Mucosa of gallbladder (tissue), 1 donor: ENCODE measurements at places on chromosomes 4 and X. TPM values are rescaled to one million over a fixed set of nuclear protein-coding genes. Genes with fewer than 3 reads are reported as not detected.

KLHL13 gene
- 22.6 TPM for total RNA-seq

CXCL3 gene
- total RNA-seq, result 0.52 TPM

PLK4 gene
- 2.3 TPM for total RNA-seq

MFAP3L gene
- 4.5 TPM for total RNA-seq

CLCN4 gene
- 8.0 TPM for total RNA-seq

CLCN3 gene
- 95.8 TPM for total RNA-seq

REPS2 gene
- 17.9 TPM for total RNA-seq

RRH gene
- total RNA-seq, result 0.23 TPM

DNA sequence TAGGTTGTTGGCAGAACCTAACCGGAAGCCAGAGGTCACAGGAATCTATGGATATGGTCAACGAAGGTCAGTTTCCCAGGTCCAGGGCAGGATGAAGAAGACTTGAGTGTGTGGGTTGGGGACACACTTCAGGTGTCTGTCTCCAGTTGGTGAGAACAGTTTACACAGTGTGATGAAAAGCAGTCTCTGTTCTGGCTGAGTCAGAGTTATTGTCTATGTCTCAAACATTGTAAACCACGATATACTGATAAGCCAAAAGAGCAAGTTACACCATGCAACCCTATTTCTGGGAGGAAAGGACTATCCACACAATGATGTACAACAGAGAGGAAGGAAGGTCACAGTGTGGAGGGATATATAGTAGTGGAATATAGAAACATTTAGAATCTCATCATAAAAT is 187.1 kb upstream of the C1QTNF7 start:
- no peak for DNase-seq

- DNase-seq, result no peak
Measured at GRCh38 chr4:8687083-8687482, 94.5 kb downstream of the CPZ start.

- no peak for DNase-seq
Measured at GRCh38 chr4:25011135-25011866, 19.4 kb downstream of the LGI2 start.

DNA sequence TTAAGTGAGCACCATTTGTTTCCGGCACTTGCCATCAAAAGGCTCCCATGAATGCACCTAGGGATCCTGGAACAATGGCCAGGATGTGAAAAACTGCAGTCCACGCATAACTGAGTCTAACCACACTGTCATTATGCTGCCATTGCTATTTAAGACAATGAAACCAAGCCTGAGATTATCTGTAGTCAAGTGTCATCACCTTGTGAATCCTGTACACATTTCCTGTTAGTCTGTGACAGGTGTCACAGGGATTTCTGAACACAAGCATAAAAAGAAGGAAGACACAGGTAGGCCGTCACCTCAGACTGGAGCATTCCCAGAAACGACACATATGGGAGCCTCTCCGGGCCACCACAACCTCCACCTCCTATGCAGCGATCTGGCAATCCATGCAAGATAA is 66.7 kb downstream of the HADH start:
- DNase-seq, result no peak

GRCh38 chrX:108131471-108131870 is 39.9 kb downstream of the ATG4A start:
- DNase-seq, result no peak

DNA sequence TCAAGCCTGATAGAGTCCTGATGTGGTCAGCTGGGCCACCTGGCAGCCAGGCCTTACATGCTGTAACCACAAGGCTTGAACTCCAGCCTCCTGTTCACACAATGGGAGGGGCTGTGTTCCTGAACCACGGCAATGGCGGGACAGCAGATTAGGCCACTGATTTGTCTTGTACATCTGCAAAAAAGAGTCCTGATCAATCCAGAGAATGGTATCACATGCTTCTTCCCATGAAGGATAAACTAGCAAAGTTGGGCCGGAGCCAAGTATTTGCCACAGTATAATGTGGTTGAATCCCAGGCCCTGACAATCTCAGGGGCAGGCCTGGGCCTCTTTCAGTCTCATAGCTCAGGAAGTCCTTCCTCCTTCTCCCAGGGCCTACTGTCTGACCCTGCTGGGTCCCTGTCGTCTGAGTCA is 2182.5 kb upstream of the AGA start:
- no peak for DNase-seq

- no peak for DNase-seq
Measured at GRCh38 chrX:10070714-10071436, 85.9 kb upstream of the CLCN4 start.
